ENCODE measurements at places on chromosomes 2 and 18.
A peak's percentile ranks its signal among the peaks of the same experiment; 100 is the strongest.

- DNase-seq = no peak
Measured at GRCh38 chr18:33744032-33744697, 166.1 kb downstream of the ASXL3 start.

DNA sequence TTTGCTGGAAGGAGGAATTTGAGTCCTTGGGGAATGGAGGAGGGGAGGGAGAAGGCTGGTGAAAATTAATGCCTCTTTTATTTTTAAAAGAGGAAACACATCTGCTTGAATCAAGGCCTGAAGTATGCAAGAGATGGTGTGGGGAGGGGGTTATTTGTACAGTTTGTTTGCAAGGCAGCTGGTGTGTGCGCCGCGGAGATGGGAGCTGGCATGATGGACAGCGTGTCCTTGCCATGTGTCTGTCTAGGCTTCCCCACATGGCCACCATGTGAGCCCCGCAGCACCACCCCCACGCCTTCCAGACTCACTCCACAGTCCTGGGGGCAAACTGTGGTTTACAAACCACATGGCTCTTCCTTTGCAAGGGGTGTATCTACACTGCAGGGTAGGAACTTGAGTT, 154.8 kb upstream of the APCDD1 start:
- no peak for DNase-seq

GRCh38 chr2:135657806-135658582, 83.7 kb upstream of the UBXN4 start:
- DNase-seq = peak; percentile 20

GRCh38 chr2:99900556-99900955, 241.8 kb downstream of the AFF3 start:
- no peak for DNase-seq

GRCh38 chr18:61569176-61569892, 236.1 kb downstream of the CDH20 start:
- no peak for DNase-seq

DNA sequence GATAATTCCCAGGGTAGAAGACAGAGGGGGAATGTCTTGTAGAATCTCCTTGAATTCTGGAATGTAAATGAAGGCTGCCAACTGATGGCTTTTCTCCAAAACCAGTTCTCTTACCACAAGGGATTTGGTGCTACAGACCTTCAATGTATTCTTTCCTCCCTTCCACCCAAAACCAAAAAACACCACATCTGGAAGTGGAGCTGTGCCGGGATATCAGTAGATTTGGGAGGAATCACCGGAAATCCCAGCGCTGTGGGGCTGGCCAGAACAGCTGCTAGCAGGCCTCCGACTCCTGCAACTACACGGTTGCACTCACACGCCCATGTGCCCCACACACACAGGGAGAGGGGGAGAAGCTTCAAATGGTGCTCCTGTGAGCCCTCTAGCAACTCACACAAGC, 45.7 kb downstream of the RPL31 start:
- no peak for DNase-seq

GRCh38 chr2:121776361-121776760, 20.9 kb downstream of the TSN start:
- no peak for DNase-seq

GRCh38 chr2:236546561-236547002, 23.0 kb upstream of the ACKR3 start:
- DNase-seq = no peak

DNA sequence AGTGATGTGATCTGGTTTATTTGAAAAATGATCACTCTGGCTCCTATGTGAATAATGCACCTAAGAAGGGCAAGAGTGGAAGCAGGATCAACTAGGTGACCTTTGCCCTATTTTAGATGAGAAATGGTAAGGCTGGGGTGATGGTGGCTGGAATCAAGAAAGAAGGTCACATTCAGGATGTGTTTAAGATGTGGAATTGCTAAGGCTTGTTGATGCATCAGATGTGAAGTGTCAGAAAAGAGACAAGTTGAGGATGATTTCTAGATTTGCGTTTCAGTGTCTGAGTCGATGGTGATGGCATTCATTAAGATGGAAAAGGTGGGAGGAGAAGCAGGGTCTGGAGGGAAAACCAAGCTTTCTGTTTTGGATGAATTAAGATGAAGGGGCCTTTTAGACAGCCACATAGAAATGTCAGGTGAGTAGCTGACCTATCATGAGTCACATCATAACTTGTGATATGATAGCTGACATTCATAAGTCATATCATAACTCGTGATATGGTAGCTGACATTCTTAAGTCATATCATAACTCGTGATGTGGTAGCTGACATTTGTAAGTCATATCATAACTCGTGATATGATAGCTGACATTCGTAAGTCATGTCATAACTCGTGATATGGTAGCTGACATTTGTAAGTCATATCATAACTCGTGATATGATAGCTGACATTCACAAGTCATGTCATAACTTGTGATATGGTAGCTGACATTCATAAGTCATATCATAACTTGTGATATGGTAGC, 101.2 kb upstream of the SEC11C start:
- no peak for DNase-seq

GRCh38 chr2:46010925-46011490, 286.2 kb upstream of the EPAS1 start:
- no peak for DNase-seq

DNA sequence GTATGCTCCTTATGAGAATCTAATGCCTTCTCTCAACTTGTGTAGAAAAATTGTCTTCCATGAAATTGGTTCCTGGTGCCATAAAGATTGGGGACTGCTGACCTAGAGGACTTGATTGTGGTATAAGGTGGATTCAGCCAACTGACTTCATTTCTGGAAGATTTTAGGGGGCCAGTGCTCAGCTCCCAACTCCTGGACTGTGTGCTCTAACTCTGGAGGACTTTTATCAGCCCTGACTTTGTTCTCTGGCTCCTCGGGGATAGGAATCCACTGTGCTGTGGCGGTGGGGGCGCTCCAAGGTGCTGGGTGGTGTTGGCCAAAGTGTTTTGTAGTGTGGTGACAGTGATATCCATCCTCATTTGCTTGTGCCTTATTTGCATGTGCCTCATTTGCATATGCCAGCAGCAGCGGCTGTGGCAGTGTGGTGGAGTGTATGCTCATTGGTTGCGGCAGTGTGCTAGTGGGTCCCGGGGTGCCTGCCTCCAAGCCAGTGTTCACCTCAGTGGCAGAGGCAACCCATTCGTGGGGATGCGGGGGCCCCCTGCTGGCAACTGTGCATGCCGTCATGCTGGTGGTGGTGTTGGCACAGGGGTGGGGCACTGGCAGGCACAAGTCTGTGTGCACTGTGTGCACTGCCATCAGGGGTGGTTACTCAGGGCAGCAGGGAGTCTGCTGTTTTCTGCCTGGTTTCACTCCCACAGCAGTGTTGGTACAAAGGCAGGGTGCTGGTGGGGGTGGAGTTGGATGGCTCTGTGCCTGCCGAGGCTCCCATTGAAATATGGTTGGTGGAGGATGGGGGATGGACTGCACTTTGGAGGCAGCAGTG, 19.6 kb downstream of the EHBP1 start:
- DNase-seq = no peak

DNA sequence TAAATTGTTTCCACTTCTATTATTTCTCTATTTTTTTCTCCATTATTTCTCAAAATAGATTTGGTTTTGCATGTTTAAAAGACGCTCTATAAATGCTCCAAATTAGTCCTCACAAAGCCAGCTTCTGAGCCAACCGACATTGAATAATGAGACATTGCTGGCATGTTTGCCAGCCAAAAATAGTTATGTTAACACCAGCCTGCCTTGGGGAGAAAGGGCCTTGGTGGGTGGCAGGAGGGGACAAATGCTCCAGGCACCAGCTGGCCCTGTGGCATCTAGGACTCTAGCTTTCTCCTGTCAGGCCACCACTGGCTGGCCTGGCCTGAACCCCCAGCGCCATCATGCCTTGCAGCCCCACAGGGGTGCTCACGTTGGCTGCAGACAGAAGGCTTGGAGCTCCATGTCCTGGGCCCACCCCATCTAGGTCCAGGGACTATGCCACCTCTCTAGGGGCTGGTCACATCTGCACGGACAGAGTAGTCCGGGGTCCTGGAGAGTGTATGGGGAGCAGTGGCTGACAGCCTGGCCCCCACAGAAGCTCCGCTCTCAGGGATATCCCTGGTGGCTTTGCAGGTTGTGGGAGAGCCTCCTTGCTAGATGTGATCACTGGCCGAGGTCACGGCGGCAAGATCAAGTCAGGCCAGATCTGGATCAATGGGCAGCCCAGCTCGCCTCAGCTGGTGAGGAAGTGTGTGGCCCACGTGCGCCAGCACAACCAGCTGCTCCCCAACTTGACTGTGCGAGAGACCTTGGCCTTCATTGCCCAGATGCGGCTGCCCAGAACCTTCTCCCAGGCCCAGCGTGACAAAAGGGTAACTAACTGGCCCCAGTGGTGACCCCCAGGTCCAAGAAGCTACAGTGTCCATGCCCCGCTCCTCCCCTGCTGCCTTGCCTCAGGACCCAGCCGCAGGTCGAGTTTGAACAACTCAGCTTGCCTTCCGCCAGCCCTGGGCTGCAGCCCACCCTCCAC, 12.5 kb downstream of the ABCG8 start:
- no peak for DNase-seq

GRCh38 chr2:109609352-109610024, 4.3 kb downstream of the SEPTIN10 start:
- DNase-seq = no peak

DNA sequence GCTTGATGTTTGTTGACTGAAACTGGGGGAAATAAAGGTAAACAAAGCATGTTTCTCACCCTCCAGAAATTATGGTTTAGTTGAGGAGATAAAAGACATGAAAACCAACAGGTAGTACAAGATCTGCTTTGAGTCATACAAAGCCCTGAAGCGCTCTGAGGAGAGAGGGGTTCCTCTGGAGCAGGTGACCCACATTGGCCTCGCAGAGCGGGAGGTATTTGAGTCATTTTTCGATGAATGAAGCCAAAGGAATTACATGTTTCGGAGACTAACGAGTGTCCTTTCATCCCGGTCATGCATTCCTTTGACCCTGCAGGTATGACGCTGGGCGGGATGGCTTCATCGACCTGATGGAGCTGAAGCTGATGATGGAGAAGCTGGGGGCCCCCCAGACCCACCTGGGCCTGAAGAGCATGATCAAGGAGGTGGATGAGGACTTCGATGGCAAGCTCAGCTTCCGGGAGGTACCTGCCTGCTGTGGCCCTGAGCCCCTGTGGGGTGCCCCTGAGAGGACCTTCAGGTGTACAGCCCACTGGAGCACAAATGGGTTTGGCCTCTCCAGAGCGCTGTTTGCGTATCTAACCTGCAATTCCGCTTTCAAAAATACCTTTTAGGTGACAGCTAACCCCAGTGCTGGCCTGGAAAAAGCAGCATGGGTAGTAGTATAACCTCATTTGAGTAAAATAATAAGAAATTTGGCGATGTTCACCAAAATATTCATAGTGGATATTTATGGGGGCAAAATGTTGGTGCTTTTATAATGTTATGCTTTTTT, 29.3 kb downstream of the EFHD1 start:
- no peak for DNase-seq

- DNase-seq = no peak
Measured at GRCh38 chr2:28736034-28736433, 15.6 kb upstream of the PPP1CB start.

DNA sequence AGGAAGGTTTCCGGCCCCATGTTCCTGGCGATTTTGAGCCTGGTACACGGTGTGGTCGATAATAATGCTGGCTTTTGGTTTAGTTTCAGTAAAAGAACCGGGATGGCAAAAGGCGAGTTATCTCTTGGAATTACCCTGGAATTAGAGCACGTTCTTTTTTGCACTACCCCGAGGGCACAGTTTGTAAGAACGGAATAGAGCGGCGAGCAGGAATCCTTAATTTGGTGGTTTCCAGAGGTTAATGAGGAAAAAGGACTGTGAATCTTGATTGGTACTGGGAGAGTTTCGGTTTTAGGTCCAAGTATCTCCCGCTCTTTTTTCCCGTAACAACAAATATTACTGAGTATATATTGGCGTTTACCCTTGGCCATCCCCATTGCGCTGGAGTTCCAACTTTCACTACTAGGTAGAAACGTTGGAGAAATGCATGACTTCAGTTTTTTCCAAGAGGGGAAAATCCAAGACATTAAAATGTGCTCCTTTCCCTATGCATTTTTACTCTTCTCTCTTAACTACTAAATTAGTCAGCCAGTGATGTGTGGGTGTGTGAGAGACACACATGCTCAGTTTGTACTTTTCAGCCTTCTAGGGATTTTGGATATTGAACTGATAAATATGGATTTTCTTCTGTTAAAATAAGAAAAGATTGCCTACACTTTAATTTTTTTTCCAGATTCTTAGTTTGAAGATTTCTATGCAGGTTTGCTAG, 160.8 kb downstream of the AGPS start:
- DNase-seq = no peak

DNA sequence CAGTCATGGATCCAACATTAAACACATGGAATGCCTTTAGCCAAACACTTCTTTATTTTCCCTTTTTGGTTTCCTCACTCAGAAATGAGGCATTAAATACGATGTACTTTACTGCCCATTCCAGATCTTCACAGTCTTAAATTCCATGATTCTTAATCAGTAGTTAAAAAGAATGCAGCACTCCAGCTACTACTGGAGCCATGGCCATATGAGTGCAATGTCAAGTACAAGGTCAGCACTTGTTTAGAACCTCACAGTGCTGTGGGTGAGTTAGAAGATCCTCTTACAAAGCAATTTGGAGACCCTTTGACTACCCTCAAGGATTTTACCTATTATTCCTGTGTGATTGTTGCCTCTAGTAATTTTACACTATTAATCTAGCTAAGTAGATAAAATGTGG, 550.3 kb upstream of the LRRTM1 start:
- no peak for DNase-seq

DNA sequence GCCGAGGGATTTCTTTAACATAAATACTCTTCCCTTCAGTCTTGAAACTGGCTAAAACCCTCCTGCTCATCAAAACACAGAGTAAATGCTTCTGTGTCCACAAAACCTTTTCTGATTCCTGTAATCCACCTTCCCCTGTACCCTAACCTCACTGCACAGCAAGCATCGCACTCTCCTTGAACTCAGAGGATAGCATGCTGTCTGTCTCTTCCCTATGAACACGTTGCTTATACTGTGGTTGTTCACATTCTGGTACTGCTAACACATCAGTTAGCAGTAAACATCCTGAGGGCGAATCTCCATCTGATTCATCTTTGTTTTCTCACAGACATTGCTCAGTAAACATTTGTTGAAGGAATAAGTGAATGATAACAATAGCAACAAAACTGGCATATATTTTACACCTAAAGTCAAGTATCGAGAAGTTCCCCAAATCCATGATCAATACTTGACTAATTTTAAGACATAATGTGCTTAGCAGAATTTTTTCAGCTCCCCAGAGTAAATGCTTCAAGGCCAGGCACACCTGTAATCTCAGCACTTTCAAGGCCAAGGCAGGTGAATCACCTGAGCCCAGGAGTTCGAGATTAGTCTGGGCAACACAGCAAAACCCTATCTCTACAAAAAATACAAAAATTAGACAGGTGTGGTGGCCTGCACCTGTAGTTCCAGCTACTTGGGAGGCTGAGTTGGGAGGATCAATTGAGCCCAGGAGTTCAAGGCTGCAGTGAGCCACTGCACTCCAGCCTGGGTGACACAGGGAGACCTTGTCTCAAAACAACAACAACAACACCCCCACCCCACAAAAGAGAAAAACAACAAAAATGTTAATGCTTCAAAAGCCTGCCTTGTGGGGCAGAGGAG, 45.6 kb upstream of the LPIN2 start:
- no peak for DNase-seq

- no peak for DNase-seq
Measured at GRCh38 chr2:220877491-220877890, 694.6 kb downstream of the EPHA4 start.

- no peak for DNase-seq
Measured at GRCh38 chr18:61748004-61748403, 144.8 kb downstream of the RNF152 start.

Data from activated T-cell treated with anti-CD3 and anti-CD28 coated beads for 4 hours (primary cell).